Psoas muscle (tissue), 8 donors: ENCODE measurements at places on chromosomes 1 and 21.

- DNase-seq: no peak
These were observed 19.5 kb downstream of the A3GALT2 start for GRCh38 chr1:33301273-33301984.

DNA sequence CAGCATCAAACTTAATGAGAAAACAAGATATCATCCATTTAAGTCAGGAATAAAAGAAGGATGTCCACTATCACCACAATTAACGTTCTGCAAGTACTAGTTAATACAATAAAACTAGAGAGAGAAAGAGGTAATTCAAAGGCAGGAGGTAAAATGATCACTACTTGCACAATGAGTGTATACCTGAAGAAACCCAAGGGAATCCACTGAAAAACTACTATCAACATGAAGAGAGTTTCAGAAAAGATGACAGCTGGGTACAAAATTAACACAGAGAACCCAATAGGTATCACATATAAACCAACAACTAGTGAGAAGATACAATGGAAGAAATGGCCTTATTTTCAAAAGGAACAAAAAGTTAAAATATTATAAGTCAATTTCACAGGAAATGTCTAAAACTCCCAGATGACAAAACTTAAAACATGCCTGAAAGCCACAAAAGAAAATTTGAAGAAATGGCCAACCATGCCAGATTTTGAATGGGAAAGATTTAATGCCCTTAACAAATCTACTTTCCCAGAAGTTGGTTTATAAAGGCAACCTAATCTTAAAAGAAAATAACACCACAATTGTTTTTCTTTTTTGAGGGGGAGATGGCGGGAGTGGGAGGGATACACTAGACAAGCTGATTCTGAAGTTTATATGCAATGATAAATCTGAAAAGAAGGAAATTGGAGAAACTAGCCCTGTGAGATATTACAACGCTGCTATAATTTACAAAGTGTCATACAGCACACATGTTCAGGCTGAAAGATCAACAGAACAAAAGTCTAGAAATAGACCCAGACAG, 17.8 kb downstream of the VPS26C start:
- DNase-seq: no peak

GRCh38 chr1:41478118-41478748, 6.2 kb downstream of the EDN2 start:
- no peak for DNase-seq

DNA sequence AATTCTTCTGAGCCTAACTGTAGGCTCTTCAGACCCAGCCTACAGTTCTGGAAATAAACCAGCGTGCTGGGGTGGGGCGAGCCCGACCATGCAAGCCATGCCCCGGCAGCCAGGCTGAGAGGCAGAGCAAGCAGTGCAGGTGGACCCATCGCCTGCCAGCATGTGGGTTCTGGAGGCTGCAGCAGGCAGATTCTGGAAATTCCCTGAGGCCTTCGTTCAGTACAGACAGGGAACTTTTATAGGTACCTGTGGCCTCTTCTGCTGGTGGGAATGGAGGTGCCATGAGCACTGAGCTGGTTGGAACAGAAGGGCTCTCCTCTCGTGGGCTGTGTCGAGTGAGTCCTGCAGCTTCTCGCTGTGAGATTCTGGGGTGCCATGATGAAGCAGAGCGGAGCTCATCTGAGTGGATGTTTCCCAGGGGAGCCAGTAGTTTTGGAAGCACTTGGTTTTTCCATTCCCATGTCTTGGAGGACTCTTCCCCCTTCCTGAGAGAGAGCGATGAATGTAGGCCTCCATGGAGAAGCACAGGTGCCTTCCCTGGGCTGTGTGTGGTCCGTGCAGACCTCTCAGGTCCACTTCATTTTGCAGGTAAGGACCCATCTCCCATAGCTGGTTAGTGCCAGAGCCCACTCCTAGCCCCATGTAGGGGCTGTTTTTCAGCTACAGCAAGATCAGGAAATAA, 94.1 kb downstream of the PCBP3 start:
- no peak for DNase-seq

GRCh38 chr1:198678901-198679329, 40.1 kb downstream of the PTPRC start:
- no peak for DNase-seq

- no peak for DNase-seq
These were observed 18.0 kb downstream of the HHIPL2 start for GRCh38 chr1:222529916-222530315.

DNA sequence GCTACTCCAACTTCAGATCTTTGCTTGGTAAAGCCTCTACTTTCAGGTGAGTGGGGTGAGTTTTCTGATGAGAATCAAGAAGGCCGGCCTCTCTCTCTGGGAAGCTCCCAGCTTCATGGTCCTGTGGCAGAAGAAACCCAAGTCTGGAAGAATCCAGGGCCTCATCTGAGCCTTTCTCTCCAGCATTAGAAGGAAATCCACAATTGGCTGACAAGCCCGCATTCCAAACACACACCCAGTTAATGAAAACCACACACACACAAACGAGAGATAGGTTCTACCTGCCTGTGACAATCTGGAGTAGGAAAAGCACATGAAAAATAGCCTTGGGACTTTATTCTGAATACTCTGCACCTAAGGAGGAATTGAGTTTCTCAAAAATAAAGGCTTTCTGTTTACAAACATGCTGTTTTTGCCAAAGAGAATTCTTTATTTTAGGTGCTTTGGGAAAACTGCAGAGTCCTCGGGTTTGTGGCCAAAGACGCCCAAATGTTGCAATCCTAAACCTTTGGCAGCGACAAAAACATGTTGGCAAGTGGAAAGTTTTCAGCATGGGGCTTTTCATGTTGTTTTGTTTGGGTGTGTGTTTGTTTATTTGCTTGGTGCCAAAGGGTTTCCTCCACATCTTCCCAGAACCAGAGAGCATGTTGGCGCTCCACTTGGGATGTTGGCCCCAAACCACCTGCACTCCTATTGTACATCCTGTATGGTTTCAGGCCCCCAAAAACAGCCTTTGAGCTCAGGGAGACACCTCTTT, 216.2 kb downstream of the SETD4 start:
- DNase-seq: peak; percentile 56

DNA sequence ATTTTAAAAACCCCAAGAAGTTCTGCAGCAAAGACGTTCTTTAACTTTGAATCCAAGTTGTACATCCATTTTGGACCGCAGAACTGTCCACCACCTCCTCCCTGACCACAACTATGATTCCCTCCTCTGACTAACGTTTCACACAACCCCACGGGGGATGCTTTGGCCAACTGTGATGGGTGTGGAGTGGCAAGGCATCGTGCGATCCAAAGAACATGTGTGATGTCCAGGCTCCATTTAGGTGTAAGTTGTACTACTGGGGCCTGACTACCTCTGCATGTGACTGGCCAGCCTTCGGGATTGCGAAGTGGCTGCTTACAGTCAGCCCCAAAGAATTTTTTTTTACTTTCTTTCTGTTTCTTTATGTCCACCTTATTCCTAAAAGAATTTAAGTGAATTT, 6.7 kb downstream of the KCNJ15 start:
- DNase-seq: peak; percentile 59

GRCh38 chr1:160428053-160428452, 27.7 kb downstream of the VANGL2 start:
- no peak for DNase-seq

DNA sequence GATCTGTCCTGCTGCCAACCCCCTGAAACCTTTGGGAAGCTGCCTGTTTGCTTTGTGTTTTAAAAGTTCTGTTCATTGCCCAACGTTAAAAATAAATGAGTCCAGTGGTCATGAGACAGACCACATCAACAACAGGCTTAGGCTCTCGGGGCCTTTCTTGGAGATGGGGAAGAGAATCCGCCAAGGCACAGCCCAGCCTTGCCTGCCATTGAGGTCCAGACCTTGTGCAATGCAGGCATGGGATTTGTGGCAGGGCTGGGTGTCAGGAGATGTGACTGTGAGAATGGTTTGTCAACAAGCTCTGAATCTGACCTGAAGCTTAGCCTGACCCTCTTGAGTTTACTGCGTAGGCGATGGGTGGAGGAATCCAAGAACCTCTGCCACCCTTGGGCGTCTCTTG, 4.2 kb downstream of the SPSB1 start:
- peak; percentile 63 for DNase-seq

DNA sequence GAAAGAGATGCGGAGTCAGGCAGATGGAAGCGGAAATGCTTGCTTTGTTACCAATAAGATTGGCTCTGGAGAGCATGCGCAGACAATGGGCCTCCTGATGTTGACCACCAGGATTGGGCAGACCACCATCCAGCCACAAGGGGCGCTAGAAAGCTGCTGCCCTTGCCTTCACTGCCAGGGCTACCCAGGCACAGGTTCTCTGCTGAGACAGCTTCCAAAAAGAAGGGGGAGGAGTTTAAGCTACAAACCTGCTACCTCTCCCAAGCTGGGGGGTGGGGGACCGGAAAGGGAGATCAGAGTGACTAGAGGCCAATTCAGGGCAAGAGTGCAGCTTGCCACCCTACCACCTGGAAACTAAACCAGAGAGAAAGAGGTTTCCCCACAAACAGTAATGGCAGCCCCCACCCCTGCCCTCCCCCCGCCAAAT, 369.7 kb downstream of the RRAGC start:
- DNase-seq: no peak

GRCh38 chr1:158864595-158864994, 33.4 kb downstream of the MNDA start:
- DNase-seq: no peak

DNA sequence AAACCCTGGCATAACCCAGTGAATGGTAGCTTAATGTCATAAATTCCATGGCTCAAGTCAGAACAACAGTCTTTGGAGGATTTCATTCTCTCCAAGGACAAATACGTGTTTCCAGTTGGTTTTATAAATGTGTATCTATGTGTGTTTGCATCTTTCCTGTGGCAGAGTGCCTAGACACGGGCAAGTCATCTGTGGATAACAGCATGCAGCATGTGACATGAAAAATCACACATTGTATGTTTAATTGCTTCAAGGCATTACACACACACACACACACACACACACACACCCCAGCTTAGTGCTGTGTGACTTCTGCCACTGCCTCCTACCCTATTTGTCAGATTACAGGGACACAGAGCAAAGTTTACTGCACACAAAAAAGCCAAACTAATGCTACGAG, 68.2 kb upstream of the SSX2IP start:
- no peak for DNase-seq

DNA sequence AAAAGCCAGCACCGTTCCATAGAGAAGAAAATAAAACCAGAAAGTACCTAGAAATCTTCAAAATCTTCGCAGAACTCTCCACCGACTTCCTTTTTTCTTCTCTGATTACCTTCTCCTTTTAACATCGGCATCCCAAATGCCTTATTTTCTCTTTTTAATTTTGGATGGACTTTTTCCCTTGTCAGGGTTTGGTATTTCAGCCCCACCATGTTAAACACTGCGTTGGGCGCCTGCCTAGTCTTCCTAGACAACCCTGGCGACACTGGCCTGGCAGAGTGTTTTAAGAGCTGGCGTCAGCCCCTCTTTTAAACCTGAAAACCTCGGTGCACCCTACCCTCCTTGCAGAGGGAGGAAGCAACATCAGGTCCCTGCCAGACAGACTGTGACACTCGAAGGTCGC, 66.0 kb upstream of the EFHD2 start:
- DNase-seq: no peak

- no peak for DNase-seq
These were observed 1144.1 kb upstream of the ADGRL2 start for GRCh38 chr1:80656641-80657040.

DNA sequence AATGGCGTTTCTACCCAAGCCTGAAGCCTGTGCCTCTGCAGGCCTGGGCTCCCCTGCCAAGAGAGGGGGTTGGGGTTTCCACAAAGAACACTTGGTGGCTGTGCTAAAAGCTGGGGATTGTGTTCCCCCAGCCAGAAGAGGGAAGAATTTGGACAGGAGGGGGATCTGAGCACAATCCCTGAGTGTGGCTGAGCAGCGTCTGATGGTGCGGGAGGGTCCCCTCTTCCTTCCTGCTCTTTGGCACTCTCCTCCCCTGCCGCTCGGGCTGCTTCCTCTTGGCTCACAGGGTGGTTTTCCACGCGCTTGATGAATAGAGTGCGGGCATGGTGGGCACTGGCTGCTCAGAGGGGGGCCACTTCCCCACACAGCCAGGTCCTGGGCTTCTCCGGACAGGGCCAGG, 3.7 kb downstream of the GPR37L1 start:
- no peak for DNase-seq

- no peak for DNase-seq
These were observed 273.3 kb downstream of the OLFM3 start for GRCh38 chr1:101723415-101723814.

DNA sequence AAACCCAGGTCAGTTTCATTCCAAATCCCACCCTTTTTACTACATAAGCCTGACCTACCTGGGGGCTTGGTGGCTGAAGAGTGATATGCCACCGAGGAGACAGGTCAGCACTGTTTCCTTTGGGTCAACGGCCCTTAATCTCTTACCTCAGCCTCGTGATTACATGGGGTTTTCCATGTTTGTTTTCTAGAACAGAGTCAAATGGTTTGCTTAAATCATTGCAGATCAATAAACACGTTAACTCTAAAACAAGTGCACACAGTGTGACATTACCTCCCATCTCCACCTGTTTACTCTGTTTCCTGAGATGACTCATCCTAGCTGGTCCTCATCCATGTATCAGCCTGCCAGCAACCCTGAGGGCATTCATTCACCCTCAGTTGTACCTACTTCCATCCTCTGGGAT, 40.8 kb upstream of the TP53BP2 start:
- DNase-seq: no peak

DNA sequence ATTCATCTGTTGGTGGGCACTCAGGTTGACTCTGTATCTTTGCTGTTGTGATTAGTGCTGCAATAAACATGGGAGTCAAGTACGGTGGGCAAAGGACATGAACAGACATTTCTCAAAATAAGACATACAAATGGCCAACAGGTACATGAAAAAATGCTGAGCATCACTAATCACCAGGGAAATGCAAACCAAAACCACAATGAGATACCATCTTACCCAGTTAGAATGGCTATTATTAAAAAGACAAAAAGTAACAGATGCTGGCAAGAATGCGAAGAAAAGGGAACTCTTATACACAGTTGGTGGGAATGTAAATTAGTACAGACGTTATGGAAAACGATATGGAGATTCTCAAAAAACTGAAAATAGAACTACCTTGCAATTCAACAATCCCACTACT, 98.9 kb downstream of the TMEM53 start:
- no peak for DNase-seq

- DNase-seq: no peak
These were observed 99.2 kb downstream of the LHX8 start for GRCh38 chr1:75233302-75233929.

DNA sequence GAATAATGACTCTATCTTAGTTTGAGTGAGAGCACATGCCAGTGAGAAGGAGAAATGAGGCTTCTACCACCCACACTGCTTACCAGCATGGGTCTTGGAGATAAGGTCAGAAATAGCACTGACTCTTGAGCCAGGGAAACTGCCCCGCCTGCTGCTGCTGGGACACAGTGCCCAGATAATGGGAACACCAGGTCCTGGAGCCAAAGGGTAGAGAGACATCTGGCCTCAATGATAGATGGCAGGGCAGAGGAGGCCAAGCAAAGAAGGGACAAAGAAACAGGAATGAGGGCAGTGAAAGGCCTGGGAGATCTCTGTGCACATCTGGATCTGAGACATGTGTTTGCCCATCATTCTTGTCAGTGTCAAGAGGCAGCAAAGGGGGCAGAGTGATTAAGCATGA, 97.4 kb downstream of the MIS18A start:
- DNase-seq: no peak

- peak; percentile 9 for DNase-seq
These were observed 52.8 kb downstream of the TRIM11 start for GRCh38 chr1:228353601-228354371.

GRCh38 chr1:202056644-202057334, 46.4 kb downstream of the ELF3 start:
- no peak for DNase-seq
